NCI-H2227 treated with DMSO at 0.1 percent for 48 hours (cell line): ENCODE measurements at places on chromosomes 11 and 22.

- DNase-seq, result peak; percentile 77
These were observed 1031.8 kb downstream of the NTM start for GRCh38 chr11:132402071-132402684.

- DNase-seq, result no peak
These were observed 25.0 kb upstream of the MGAT3 start for GRCh38 chr22:39431821-39432251.

DNA sequence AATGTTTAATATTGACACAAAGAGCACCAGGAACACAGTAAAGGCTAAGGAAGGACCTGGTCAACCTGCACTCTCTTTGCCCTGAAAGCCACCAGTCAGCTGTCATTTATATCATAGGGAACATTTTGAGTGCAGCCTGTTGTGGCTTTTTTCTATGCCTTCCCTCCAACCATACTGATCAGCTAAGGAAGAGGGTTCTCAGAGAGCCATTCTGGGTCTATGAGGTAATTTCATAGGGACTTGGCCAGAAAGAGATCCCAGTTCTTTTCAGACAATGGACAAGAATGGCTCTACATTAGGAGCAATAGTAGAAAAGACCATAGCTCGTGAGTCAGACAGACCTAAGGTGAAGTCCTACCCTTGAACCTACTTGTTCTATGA lies 132.8 kb downstream of the CCDC34 start:
- DNase-seq, result no peak

DNA sequence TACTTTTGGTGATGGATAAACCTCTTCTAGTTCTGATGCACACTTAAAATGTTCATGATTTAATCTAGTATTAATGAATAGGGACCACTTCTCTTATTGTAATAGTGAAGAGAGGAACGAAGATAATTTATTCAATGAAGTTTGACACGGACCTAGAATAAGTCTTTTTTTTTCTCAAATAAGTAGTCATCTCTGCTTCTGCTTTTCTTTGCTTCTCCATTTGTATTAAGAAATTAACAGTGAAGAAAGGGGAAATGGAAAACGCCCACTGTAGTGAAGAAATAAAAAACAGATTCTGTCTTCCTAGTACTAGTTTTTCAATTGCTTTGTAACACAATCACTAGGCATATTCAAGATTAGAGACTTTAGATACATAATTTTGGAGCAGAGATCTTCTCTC lies 73.0 kb downstream of the CD44 start:
- no peak for DNase-seq

- no peak for DNase-seq
These were observed 10.4 kb upstream of the TMPRSS6 start for GRCh38 chr22:37119872-37120271.

- DNase-seq, result peak; percentile 57
These were observed 669 bp downstream of the MICAL3 start for GRCh38 chr22:18023509-18024275.

DNA sequence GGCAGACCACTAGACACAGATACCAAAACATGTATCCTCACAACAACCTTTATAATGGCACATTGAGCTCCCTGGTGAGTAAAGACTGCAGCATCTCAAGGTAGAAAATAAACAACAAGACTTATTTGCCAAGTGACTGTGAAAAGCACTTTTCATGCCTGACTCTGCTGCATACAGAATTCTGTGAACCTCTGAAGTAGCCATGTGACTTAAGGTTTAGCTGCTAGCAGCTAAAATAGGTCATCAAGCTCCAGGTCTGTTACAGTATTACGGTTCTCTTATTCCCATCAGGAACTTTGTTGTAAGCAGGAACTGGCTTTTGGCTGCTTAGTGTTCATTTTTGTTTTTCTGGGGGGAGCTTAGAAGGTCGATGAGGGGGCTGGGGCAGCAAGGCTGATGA lies 139.4 kb downstream of the PAX6 start:
- DNase-seq, result peak; percentile 29

- DNase-seq, result no peak
These were observed 82.5 kb downstream of the NCAM1 start for GRCh38 chr11:113043698-113044097.

DNA sequence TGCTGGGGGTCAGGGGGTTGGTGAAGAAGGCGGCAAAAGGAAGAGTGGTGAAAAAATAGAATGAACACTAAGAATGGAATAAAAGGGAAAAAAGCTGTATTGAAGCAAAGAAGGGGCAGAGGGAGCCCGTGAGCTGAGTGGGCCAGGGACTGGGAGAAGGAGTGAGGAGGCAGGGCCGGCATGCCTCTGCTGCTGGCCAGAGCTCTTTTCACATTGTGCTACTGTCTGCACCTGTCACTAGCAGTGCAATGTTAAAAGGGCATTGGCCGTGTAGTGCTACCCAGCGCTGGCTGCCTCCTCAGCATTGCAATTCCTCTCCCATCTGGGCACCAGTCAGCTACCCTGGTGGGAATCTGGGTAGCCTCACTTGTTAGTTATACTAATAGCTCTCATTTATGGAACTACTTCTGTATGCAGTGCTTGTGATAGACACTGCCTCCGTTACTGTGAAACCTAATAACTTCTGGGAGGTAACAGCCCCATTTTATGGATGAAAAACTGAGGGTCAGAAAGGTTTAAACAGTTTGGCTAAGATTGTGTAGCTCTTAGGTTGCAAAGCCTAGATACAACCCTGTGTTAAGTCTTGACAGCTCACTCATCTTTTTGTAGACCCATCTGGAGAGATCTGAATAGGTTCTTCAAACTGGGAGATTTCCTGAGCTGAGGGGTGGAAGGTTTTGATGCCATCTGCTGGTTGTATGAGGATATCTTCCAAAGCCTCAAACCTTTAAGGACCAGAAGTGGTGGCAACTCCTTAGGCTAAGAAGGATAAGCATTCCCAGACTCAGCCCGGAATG lies 8.5 kb downstream of the YPEL4 start:
- DNase-seq, result peak; percentile 51

DNA sequence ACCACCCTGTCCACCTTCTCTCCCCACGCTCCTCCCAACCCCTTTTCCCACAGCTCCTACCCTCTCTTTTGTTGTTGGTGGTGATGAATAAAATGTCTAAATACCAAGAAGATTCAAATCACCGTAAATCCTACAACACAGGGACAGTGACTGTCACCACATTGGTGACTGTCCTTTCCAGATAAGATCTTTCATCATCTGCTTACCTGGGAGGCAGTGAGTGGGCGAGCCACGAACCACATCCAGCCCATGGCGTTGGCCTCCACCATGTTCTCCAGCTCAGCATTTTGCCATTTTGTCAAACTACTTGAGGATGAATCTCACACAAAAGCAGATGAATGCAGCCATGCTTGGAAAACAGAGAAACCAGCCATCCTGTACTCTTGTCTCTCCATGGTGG lies 6.7 kb upstream of the CYTH4 start:
- DNase-seq, result no peak

DNA sequence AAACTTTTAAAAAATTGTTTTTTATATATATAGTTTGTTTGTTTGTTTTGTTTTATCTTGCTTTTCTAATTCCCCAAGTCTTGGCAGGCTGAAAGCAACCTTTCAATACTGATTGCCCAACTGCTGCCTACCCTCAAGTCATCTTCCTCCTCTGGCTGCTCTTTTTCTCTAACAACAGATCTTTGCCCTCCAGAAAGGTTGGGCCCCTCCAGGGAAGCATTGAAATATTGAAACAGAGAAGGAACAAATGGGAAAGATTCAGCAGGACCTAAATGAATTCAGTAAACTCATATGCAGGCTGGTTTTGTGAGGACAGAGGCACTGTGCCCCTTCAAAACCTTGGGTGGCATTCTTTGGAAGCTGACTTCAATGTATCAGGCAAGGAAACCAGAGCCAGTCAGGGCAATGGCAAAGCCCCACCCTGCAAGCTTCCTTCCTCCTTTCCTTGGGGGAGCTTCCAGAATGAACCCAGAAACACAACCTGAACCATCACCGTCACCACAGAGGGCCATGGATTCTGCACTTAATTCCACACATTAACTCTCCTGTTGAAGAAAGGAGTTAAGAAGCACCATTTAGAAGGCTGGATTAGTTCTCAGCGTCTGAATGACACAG lies 815 bp upstream of the MS4A6A start:
- DNase-seq, result no peak

DNA sequence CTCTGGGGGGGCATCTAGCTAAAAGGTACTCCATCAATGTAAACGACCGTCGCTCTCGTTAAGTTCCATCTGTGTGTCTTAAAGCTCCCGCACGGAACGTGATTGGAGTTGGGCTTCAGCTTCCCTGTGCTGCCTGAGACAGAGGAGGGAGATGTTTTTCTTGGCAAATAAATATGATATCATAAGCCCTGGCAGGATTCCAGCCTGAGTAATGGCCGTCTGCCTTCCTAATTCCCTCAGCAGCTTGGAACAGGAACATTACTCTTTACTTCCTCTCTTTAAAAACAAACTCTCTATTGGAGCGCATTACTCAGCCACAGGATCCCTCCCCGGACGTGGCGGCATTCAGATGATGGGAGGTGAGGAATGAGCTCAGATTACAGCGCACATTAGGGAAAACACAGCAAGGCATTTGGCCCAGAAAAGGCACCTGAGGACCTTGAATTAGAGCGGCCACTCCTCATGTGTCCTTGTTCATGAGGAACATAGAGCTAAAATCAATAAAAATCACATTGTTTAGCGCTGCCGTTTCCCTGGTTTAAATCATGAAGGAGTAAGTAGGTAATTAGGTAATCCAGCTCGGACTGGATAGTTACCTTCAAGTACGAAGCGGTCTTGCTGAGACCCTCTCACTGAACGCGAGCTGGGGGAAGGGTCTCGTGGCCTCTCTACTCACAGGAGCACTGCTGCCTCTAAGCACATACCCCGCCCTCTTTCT lies 230.4 kb downstream of the ST3GAL4 start:
- DNase-seq, result peak; percentile 64

DNA sequence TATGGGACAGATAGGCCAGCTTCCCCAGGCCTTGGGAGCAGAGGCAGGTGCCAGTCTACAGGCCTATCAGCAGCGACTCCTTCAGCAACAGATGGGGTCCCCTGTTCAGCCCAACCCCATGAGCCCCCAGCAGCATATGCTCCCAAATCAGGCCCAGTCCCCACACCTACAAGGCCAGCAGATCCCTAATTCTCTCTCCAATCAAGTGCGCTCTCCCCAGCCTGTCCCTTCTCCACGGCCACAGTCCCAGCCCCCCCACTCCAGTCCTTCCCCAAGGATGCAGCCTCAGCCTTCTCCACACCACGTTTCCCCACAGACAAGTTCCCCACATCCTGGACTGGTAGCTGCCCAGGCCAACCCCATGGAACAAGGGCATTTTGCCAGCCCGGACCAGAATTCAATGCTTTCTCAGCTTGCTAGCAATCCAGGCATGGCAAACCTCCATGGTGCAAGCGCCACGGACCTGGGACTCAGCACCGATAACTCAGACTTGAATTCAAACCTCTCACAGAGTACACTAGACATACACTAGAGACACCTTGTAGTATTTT lies 26.6 kb upstream of the L3MBTL2 start:
- DNase-seq, result no peak

DNA sequence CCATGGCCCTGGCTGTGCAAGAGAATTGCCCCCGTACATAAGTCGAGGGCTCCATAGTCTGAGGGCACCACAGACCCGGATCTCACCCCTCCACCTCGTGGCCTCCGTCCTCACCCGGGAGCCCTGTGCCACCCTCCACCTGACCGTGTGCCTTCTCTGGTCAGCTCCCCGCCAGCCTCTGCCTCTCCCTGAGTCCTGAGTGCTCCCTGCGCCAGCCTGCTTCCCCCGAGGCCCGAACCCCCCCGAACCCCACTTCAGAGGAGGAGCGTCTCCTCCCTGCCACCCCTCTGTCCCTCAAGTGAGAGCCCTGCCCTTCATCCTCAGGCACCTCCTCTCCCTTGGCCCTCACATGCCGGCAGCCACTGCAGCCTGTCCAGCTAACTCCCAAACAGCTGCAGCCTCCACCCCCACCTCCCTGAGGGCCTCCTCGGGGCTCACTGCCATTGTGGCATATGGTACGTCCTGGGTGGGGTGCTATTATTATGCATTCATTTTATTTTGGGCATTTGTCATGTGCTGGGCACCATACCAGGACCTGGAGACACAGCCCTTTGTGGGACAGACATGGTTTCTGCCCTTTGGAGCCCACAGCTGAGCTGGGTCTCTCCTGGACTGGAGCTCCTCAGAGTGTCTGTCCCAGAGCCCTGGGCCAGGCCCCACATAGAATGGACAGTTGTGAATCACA lies 67.2 kb downstream of the MYO7A start:
- no peak for DNase-seq

- no peak for DNase-seq
These were observed 13.7 kb downstream of the MS4A13 start for GRCh38 chr11:60528934-60529333.

- no peak for DNase-seq
These were observed 98.2 kb downstream of the NTM start for GRCh38 chr11:131468565-131468964.

DNA sequence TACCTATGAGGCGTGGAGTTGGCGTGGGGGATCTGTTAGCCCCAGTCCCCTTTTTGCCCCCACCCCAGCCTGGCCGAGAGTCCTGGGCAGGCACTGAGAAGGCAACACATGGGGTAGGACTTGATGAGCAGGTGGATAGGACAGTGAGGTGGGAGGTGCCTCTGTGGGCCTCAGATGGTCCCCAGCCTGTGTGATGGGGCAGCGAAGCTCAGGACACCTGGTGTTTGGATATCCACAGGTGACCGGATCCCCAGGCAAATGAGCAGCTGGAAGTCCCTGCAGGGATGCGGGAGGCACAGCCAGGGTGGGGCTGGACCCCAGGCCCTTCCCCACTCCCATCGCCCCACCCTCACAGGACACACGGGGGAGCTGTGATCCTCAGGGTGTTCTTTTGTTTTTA lies 9.7 kb downstream of the FBLN1 start:
- DNase-seq, result no peak

DNA sequence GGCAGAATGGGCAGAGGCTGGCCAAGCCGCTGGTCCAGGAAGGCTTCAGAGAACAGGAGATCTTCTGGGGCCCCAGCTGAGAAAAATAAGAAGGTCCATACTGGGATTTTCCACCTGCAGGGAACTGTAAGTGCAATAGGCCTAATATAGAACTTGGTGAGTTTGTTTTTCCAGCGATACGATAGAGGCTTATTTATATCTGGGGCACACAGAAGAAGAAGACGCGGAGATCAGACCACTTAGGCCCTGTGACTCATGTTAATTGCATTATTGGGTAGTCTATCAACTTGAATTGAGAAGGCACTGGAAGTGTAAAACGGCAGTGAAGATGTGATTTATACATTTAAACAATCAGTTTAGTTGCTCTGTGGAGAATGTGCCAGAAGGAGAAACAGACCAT lies 7.7 kb upstream of the SRSF8 start:
- DNase-seq, result no peak

DNA sequence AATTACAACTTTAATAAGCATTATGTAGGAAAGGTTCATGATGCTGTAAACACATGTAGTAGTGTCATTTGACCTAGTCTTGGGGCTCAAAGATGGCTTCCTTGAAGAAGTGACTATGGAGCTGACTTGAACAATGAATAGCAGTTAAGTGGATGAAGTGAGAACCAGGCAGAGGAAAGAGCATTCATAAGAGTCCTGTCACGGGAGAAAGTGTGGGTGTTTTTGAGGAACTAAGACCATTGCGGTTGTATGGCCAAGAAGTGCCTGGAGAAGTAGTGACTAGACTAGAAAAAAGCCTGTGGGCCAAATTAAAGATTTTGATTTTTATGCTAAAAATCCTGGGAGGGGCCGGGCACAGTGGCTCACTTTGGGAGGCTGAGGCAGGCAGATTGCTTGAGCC lies 7.2 kb upstream of the IL18BP start:
- DNase-seq, result no peak

- no peak for DNase-seq
These were observed 2.0 kb downstream of the SELENOM start for GRCh38 chr22:31105282-31105929.

- no peak for DNase-seq
These were observed 12.0 kb upstream of the EFCAB6 start for GRCh38 chr22:43823911-43824665.

GRCh38 chr11:123381817-123382554 lies 48.1 kb upstream of the GRAMD1B start:
- DNase-seq, result no peak
